ENCODE measurements at places on chromosomes 16 and 17.

GRCh38 chr17:56887552-56888467, 26.0 kb downstream of the TRIM25 start:
- DNase-seq = no peak

GRCh38 chr16:66996324-66996982, 8.1 kb downstream of the CES4A start:
- DNase-seq = no peak

- DNase-seq = no peak
Observed at GRCh38 chr17:3885970-3886369, 6.9 kb downstream of the CAMKK1 start.

GRCh38 chr17:58539698-58540097, 25.3 kb upstream of the MTMR4 start:
- DNase-seq = no peak

GRCh38 chr16:85777583-85778310, 21.6 kb downstream of the EMC8 start:
- no peak for DNase-seq

DNA sequence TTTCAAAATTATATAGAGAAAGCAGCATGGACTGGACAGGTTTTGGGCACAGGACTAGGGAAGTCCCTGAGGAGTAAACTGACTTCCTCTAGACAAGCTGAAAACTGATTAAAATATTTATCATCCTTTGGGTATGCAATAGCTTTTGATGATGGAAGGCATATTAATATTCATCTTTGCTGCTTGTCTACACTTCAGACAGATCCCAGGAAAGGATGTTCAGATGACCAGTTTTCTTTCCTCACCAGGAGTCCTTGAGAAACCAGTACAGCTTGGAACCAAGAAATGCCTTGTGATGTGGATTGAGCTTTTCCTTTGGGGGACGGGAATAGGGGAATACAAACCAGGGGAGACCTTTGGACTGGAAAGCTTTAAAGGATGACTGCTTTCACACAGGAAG, 195.5 kb downstream of the FTO start:
- DNase-seq = no peak

DNA sequence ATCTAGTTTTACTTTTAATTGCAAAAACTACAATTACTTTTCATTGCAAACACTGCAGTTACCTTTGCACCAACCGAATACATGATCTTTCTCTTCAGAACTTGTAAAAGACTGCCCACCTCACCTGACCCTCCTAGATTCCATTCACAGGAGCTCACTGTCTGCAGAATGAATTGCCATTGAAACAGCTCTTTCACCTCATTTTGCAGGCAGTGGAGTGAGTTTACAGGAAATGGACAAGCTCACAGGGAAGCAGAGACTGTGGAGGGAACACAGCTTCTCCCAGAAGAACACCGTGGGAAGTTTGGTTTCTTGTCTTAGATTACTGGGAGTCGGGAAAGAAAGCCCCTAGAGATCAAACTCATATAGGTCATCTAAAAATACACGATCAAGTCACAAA, 439.7 kb upstream of the RBFOX1 start:
- no peak for DNase-seq

- peak; percentile 95 for DNase-seq
Observed at GRCh38 chr16:11792410-11793241, 4.4 kb downstream of the ZC3H7A start.

DNA sequence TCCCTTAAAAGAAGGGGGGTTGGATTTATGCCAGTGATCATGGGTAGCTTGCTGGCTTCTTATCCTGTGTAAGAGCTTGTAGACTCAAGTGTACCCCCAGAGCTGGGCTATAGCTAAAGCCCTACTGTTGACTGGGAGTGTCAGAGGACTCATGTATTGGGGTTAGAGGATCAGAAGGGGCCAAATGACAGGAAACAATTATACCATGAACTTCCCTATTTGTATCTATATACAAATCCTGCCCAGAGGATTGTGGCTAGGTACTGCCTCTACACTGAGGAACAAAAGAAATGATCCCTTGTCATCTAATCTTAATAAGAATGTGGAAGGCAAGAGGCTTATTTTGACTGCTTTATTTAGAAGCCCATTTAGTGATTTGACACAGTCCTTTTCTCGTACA, 14.3 kb downstream of the ZP2 start:
- no peak for DNase-seq

GRCh38 chr17:82458885-82459424, 414 bp downstream of the NARF start:
- DNase-seq = no peak

DNA sequence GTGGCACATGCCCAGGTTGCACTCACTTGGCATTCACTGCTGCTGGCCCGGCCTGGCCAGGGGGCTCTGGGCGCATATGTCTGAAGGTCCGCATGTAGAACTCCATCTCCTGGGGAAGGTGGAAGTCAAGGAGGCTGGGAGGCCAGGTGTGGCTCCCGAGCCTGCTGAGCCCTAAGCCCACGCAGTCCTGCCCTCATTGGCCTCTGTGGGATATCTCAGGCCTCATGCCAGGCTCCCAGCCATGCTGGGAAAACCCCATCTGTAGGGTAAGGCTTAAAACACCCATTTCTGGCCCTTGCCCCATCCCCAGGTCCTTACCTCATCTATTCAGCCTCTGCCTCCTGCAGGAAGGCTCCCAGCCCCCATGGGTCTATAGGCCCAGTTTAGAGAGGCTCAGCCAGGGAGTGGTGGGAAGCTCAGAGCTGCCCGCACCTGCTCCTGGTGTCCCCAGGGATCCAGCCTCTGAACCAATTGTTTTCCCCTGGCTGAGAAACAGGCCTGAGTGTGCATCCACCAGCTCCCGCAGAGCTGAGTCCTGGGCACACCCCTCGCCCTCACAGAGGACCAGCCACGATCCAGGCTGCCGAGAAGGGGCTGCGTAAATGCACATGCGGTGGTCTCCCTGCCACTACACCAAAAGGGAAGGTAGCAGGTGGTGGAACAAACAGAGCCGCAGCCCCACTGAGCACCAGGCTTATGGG, 2.3 kb upstream of the TPPP3 start:
- peak; percentile 95 for DNase-seq

DNA sequence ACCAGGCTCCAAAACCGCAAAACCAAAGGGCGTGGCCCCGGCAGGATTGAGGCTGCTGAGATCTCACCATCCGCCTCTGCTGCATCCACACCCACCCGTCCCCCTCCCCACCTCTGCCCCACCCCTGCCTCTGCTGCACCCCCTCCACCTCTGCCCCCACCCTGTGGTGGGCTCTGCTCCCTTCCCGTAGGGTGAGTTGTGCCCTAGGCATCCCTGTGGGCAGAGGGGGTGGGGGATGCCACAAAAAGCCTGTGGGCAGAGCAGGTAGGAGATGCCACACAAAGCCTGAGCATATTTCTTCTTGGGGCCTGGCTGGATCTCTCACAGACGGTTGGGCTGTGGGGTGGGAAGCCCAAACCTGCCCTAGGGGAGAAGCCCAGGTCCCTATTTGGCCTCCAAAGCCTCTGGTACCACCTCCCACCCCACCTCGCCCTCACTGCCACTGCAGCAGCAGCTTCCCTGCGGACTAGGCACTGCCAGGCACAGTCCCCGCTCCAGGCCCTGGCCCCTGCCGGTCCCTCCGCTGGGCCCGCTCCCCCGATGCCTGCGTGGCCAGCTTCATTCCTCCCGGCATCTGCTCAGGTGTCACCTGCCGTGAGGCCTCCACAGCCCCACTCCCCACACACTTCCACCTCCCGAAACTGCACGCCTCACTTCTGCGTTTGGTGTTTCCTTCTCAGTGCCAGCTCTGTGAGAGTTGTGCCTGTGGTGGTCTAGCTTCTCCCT, 11.3 kb upstream of the PABPN1L start:
- DNase-seq = no peak

- DNase-seq = no peak
Observed at GRCh38 chr16:17440131-17440530, 30.6 kb downstream of the XYLT1 start.

DNA sequence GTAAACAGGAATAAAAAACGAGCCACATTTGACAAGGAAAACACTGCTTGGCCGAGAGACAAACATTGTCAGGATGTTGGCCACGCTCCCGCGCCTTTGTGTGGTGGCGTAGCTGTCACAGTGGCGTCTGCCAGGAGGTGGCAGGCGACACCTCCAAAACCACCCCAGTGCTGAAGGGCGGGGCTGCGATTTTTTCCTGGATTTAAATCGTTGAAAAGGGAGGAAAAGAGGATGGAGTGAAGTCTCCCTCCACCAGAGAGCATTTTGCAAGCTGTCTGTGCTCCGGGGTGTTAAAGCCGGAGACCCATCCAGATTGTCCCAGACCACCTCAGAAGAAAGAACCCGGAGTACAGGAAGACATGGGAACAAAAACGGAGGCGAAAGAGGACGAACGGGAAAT, 12.7 kb downstream of the MRM3 start:
- peak; percentile 53 for DNase-seq

- DNase-seq = peak; percentile 34
Observed at GRCh38 chr17:17792551-17793377, 44.0 kb downstream of the SREBF1 start.

GRCh38 chr17:80372456-80372855, 42.5 kb upstream of the ENDOV start:
- no peak for DNase-seq

DNA sequence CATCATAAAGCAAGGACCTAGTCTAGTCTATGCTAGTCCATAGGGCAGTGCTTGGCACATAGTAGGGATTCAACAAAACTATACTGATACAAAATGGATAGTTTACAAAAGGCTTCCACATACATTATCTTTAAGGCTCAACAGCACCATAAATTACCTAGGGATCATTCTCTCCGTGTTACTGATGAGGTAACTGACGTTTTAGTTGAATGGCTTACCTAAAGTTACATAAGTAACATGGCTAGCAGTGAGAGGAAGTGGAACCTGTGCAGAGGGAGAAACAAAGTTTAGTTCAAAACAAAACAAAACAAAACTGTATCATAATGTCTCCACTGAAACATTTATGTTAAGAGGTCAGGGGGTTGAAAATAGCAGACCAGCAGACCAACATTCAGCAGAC, 7.9 kb downstream of the RPTOR start:
- DNase-seq = no peak

DNA sequence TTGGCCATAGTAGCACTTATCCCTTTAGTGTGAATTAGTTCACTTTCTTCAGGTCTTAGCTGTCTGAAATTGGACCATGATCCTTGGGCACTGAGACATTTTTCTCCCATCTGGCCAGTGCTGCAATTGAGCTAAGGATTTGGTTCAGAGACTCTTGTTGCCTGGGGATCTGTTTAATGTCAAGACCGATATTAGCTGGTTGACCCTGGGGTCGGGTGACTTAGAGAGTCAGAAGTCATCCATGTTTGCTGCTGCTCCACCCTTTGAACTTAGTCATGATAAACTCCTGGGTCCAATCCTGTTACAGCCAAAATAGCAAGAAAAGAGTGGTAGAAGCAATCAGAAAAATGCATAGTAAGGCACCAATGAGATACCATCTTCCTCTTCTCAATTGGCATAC, 45.8 kb upstream of the TOX3 start:
- DNase-seq = no peak

GRCh38 chr16:24826817-24827566, 18.8 kb upstream of the SLC5A11 start:
- no peak for DNase-seq

GRCh38 chr17:64455993-64456885, 7.3 kb downstream of the MILR1 start:
- DNase-seq = no peak

DNA sequence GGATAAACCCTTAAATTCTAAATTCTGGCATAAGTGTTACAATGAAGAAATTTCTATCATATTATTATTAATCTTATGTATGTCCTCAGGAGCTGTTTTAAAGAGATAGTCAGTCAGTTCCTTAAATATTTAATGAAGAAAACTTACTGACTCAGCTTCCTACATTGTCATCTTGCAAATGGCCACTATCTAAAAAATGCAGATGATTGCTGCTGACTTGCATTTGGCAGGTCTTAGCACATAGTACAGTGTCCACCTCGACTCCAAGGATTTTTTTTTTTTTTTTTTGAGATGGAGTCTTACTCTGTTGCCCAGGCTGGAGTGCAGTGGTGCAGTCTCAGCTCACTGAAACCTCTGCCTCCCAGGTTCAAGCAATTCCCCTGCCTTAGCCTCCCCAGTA, 55.1 kb upstream of the CORO6 start:
- DNase-seq = no peak

DNA sequence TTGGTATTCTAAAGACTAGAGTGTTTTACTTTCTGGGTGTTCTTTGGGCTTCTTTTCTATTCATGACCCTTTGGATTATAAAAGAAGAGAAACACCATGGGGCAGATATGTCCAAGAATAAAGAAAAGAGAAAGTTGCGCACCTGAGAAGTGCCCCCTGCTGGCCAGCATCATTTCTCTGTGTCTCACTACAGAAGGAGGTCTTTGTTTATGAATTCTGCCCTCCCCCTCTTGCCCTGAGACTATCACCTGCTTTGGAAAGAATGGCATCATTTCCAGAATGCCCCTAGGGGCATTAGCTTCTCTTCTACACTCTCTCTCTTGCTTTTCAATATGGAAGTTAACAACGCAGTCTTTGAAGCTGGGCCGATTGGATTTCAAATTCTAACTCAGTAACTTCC, 45.0 kb downstream of the CDH13 start:
- DNase-seq = no peak

DNA sequence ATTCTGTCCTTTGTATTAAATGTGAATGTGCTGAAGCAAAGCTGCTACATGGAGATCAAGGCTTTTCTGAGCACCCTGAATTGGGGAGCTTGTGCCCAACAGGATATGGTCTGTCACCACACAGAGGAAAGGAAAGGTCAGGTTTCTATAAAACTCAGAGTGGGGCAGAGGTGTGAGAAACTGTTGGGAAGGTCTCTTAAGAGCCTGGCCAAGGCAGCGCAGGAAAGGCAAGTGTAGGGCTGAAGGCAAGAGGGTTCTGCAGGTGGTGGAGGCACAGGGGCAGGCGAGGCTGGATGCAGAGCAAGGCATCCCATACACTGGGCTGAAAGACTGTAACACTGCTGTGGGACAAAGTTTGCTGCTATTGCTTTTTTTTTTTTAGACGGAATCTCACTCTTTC, 8.1 kb downstream of the COX6A2 start:
- no peak for DNase-seq

DNA sequence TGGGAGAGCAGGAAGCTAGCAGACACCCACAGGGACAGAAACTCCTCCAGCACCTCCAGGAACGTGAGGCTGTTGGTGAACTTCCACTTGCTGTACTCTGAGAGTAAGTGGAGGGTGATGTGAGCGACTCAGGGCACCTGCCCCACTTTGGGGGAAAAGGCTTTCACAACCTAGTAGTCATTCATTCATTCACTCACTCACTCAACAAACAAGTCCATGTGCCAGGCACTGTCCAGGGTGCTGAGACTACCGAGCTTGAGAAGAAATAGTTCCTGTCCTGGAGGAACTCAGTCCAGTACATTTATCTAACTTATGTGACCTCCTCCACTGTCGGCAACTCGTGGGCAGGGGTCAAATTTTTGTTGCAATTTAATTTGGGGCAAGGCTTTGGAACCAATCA, 26.6 kb downstream of the LGALS9 start:
- DNase-seq = no peak

DNA sequence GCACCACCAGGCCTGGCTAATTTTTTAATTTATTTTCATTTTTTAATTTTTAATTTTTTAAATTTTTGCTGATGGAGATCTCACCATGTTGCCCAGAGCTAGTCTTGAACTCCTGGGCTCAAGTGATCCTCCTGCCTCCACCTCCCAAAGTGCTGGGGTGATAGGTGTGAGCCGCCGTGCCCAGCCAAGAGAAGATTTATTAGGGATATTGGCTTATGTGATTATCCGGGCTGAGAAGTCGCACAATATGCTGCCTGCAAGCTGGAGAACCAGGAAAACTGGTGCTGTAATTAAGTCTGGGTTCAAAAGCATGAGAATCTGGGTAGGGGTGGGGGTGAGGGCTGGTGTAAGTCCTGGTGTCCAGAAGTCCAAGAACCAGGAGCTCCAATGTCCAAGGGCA, 2.5 kb upstream of the C16orf90 start:
- no peak for DNase-seq
